ENCODE measurements at places on chromosomes 7 and 10.

DNA sequence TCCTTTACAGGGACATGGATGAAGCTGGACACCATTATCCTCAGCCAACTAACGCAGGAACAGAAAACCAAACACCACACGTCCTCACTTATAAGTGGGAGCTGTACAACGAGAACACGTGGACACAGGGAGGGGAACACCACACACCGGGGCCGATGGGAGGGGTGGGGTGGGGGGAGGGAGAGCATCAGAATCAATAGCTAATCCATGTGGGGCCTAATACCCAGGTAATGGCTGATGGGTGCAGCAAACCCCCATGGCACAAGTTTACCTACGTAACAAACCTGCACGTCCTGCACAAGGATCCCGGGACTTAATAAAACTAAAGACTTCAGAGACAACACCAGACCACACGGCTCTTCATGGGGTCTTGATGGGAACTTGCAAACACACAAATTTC is 82.2 kb upstream of the DIP2C start:
- no peak for DNase-seq

- DNase-seq: no peak
Observed at GRCh38 chr7:93817004-93817403, 73.5 kb downstream of the TFPI2 start.

- no peak for DNase-seq
Observed at GRCh38 chr10:35456784-35457183, 120.5 kb downstream of the CCNY start.

- no peak for DNase-seq
Observed at GRCh38 chr10:68046642-68047041, 28.4 kb downstream of the HERC4 start.

DNA sequence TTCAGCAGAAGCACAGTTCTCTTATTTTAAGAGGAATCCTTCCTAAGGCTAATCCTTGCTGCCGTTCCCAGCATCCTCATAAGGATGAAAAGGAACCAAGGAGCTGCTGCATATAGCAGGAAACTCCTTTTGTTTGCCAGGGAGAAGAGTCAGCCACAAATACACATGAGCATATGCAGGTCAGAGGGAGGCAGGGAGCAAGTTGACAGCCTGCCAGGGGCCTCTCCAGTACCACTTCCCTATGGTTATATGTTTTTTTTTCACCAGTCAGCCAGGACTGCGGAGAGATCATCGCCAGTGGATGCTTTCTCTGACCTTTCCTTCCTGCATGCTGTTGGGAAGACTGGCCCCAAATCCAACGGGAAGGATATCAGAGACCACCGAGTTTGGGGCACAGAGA is 39.8 kb downstream of the SLC35B4 start:
- no peak for DNase-seq

DNA sequence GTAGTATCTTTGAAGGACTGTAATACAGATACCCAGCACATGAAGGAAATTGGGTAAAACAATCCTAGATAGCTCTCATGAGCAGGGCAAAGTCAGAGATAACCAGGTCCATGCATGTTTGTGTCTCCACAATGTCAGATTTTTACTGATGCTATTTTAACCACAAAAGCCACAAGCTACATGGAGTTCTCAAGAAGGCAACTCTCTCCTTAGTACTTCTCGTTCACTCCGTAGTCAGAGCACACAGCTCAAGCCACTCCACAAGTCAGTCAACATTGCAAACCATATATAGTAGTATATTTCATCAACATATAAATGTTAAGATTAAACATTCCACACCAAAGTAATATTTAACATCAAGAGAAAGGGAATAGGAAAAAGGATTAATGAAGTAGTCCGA is 98.0 kb upstream of the PIK3CG start:
- DNase-seq: no peak

DNA sequence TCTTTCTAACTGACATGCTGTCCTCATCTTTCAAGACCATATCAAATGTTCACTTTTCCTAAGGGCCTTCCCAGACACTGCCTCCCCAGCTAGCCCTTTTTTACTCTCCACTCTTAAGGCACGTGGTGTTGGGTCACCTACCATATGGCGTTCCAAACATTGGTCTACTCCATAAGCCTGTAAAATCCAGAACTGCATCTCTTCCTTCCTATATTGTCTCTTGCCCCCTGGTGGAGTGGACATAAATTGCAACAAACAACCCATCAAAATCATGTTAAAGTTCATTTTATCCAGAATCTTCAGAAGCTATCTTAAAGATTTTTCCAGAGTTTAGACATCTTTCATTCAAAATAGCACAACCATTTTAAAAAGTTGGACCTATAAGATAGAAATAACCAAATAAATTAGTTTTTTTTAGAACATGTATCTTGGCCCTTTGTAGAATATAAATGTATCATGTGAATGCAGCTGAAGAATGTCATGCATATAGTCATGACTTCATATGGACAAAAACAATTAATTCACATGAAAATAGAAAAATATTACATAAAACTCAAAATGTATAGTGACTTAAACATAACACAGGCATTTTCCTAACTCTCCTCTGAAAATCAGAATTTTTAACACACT is 180.6 kb upstream of the CHRM2 start:
- DNase-seq: no peak

DNA sequence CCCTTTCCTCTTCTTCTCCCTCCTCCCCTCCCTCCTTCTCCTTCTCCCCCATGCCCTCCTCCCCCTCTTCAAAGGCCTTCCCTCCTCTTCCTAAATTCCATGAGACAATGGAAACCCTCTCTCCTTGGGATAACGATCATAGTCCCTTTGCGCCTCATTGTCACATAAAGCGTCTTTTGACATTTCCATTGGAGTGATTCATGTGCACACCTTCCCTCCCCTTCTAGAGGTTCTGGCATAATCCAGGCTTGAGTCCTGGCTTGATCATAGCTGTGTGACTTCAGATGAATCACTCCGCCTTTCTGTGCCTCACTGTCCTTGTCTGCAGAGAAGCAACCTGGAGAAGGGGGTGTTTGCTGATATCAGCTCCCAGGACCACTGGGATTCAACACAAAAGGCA is 204.2 kb downstream of the TNS3 start:
- no peak for DNase-seq

Data from activated CD4-positive, alpha-beta memory T cell treated with anti-CD3 and anti-CD28 coated beads for 36 hours (primary cell).